Hindlimb muscle (tissue), 1 donor: ENCODE measurements at places on chromosomes 7 and 10. TPM values are rescaled to one million over a fixed set of nuclear protein-coding genes. Genes with fewer than 3 reads are reported as not detected.

GRCh38 chr7:93544691-93545090 is 29.8 kb downstream of the CALCR start:
- DNase-seq: peak; percentile 25

Gene SLC18A3
- not detected for polyA plus RNA-seq

- DNase-seq: no peak
These were observed 134.9 kb downstream of the CAMK1D start for GRCh38 chr10:12484002-12484918.

DNA sequence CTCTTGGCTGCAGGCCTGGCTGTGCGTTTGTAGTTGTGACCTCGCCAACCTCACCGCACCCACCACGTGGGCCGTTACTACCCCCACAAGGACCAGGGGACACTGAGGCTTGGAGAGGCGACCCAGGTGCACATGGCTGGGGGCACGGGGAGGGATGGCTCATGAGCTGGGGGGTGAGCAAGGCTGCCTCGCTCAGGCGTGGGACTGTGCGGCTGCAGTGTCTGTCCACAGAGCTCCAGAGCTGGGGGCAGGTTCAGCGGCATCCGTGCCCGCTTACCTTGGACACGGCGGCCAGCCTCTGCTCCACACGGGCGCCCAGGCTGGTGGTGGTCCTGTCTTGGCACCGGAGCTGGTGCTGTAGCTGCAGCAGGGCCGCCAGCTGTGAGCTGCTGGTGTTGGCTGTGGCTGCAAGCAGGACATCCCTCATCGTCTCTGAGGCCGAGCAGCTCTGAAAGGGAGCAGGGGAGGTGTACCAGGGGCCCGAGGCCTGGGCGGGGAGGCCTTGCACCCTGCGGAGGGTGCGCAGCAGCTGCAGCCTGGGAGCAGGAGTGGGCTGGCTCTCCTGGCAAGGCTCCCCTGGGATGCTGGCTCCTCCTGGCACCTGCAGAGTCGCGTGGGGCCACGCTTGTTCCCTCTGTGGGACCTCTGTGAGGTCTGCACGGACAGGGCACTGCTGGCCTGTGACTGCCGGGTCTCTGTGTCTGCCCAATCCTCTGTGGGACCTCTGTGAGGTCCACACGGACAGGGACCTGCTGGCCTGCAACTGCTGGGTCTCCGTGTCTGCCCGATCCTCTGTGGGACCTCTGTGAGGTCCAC is 60.0 kb upstream of the NKX6-2 start:
- DNase-seq: no peak

Gene LRRN3
- 8.0 TPM for polyA plus RNA-seq

GRCh38 chr7:54632696-54633095 is 90.5 kb downstream of the VSTM2A start:
- DNase-seq: no peak

GRCh38 chr7:123096976-123097375 is 101.5 kb upstream of the TAS2R16 start:
- DNase-seq: no peak

- DNase-seq: peak; percentile 69
These were observed 239.0 kb downstream of the REEP3 start for GRCh38 chr10:63760034-63760707.

DNA sequence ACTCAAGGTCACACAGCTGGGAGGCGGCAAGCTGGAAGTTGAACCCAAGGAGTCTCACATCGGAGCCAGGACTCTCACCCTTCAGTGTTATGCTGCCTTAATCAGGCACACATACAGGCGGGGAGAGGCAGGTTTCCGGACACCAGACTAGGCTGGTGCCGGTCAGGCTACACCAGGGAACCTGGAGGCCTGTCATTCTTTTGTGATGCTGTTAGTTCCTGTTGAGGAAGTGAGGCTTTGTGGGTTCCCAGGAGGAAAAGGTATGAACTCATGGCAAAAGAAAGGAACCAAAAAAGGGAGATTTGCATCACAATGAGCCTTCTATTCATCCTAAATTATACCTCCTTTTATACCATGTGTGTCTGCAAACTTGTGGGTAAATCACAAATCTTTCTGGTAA is 103.8 kb downstream of the TCF7L2 start:
- DNase-seq: no peak

- no peak for DNase-seq
These were observed 190.8 kb downstream of the GLRX3 start for GRCh38 chr10:130326954-130327353.

Gene SPDYE16
- 4.5 TPM for polyA plus RNA-seq

GRCh38 chr7:136637813-136638212 is 230.6 kb upstream of the CHRM2 start:
- no peak for DNase-seq

DNA sequence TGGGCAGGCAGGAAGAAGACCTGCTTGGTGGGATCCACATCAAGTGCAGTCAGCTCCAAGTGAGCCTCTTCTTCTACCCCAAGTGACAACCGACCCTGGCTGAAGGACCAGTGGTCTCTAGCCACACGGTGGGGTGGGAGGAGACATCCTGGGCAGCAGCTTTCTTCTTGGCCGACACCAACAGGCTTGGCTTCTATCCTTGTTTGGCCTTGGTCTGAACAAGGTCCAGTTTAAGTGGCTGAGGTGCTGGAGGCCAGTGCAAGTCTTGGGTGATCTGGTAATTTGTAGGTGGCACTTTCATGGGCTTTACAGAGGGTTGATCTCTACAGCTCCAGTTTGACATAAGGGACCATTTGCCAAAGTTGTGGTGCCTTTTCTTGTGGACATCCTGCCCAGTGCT is 63.6 kb upstream of the PDCD4 start:
- DNase-seq: no peak

Gene GPR26
- polyA plus RNA-seq: not detected

DNA sequence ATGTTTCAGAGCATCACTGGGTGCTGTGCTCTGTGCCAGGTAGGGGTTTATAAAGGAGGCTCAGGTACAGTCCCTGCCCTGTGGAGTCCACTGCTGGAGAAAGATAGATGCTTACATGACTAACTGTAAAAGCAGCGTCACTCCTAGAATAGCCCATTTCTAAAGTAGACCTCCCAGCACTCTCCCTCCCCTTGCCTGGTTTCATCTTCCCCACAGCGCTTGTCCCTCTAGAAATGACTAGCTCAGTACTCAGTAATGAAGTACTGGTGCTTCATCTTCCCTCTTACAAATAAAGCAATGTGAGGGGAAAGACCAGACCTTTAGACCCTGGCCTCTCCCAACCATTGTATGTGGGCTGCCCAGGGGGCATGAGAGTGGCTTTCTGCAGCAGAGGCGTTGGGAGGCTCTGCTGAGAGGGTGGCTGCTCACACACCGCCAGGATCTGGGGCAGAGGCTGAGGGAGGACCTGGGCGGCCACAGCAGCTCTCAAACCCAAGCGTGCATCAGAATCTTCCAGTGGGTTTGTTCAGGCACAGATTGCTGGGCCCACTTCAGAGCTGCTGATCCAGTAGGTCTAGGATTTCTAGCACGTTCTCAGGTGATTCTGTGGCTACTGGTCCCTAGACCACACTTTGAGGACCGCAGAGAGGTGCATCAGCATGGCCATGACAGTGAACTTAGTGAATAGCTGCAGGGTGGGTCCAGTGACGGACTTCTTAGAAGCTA is 110.3 kb upstream of the ANLN start:
- no peak for DNase-seq

GRCh38 chr7:28408105-28408959 is 4.0 kb upstream of the CREB5 start:
- peak; percentile 48 for DNase-seq
